SHP77 treated with DMSO at 0.1 percent for 48 hours (cell line): ENCODE measurements at places on chromosomes 11 and 22.

DNA sequence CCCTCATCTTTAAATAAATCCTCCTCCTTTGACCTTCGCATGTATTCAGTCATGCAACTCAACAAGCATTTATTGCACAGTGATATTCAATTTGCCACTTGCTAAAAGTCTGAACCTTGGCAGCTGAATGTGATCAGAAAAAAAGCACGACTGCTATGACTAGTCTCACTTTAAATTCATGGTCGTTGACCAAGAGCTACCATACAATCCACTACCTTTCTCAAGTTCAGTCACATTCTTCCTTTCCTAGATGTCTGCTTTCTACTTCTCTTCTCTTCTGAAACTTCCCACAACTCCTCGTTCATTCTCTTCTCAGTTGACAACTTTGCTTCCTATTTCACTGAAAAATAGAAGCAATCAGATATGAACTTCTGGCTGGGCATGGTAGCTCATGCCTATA, 2.0 kb upstream of the SAA1 start:
- DNase-seq, result no peak

GRCh38 chr11:46987183-46987582, 50.6 kb downstream of the CSTPP1 start:
- DNase-seq, result no peak

- DNase-seq, result no peak
Observed at GRCh38 chr11:125457814-125458343, 38.2 kb downstream of the FEZ1 start.

DNA sequence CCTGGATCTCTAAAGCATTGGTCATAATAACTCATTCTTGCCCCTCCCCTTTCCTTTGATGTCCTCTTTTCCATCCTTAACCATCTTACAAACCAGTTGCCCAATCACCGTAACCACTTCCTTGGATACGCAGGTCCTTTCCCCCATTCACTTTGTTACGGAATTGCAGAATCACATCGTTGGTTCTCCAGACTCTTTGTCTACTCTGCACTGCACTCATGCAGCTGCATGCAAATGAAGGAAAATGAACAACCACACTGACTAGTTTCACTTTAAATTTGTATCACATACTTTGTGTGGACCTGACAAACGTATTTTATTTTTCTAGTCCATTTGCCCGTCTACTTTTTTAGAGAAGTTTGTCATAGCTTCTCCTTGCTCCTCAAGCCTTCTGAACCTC, 69.9 kb downstream of the SLC5A12 start:
- DNase-seq, result no peak

DNA sequence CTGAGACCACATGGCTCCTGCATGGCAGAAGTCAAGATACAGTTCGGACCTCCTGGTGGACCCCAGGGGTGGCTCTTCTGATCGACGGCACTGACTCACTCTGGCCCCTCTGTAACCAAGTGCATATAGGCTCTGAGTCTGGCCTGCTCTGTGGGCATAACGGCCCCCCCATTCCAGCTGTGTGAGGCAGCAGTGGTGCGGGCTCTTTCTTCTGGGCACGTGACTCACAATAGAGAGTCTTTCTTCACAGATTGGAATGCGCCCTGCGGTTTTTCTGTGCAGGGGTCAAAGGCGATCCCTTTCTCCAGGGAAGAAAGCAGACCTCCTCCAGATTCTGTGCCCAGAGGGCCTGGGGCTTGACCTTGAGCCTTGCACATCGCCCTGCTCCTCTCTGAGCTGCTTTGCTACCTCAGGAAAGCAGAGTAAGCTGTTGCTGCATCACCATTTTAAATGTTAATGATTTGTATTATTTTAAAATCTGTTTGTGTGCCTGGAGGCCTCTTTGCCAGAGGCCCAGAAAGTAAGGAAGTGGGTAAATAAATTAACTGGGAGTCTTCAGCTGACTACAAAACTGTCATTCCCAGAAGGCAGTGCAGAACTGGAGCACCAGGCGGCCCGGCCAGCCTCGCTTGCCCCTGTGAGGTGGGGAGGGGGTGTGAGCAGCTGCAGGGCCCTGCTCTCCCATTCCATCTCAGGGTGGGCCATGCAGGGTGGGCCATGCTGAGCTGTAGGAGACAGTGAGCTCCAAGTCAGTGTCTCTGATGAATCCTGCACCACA, 199.0 kb downstream of the GRIK4 start:
- no peak for DNase-seq

GRCh38 chr11:29093416-29094120, 923.3 kb downstream of the KCNA4 start:
- DNase-seq, result no peak

DNA sequence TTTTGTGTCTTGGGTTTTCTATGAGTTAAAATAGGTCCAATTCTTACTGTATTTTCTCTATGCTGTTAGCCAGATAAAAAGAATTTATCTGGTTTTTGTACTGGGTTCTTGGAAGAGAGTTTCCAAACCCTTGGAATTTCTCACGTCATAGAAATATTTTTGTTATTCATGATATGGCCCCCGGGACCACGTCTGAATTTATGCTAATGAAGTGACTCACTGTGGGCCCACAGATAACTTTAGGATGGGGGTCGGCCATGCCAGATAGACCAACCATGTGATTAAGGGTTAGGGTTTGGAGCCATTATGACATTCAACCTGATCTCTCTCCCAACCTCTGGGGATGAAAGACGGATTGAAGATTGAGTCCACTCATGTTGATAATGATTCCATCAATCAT, 35.6 kb upstream of the DDI1 start:
- no peak for DNase-seq

GRCh38 chr11:77377734-77378133, 76.2 kb upstream of the GDPD4 start:
- DNase-seq, result no peak

DNA sequence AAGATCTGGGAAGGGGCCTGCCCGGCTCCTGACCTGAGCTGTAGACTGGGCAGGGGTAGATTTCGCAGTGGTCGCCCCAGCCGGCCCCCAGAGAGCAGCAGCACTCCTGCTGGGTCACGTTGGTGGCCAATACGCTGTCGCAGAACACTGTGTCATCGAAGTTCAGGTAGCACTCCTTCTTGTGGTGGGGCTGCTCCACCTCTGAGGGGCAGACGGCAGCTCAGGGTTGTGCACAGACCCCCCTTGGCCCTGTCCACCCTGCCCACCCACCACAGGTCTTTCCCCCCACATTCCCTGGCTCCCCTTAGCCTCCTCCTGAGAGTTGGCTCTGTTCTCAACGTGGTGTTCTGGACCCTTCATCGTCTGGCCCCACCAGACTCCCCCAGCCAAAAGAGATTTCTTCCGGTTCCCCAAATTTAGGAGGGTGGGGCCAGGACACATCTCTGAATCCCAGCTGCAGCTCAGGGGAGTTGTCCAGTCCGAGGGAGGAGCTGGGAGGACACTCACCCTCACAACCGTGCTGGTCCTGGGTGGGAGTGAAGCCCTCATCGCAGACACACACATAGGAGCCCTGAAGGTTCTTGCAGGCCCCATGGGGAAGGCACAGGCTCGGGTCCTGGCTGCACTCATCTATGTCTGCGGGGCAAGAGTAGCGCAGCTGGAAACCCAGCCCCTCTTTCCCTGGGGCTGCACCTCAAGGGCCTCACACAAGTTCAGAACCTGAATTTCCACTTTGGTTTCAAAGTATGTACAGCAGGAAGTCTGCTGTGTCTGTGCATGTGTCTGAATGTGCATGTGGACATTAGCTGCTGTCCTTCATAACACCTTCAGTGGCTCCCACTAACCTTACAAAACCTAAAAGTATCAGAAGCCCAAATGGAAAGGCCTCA, 16.5 kb downstream of the SCYL1 start:
- DNase-seq, result no peak
